ENCODE measurements at places on chromosomes 5 and 9. TPM values are rescaled to one million over a fixed set of nuclear protein-coding genes. Genes with fewer than 3 reads are reported as not detected.

Gene PPP1R26
- 14.1 TPM for polyA plus RNA-seq

Gene LECT2
- not detected for polyA plus RNA-seq

DNA sequence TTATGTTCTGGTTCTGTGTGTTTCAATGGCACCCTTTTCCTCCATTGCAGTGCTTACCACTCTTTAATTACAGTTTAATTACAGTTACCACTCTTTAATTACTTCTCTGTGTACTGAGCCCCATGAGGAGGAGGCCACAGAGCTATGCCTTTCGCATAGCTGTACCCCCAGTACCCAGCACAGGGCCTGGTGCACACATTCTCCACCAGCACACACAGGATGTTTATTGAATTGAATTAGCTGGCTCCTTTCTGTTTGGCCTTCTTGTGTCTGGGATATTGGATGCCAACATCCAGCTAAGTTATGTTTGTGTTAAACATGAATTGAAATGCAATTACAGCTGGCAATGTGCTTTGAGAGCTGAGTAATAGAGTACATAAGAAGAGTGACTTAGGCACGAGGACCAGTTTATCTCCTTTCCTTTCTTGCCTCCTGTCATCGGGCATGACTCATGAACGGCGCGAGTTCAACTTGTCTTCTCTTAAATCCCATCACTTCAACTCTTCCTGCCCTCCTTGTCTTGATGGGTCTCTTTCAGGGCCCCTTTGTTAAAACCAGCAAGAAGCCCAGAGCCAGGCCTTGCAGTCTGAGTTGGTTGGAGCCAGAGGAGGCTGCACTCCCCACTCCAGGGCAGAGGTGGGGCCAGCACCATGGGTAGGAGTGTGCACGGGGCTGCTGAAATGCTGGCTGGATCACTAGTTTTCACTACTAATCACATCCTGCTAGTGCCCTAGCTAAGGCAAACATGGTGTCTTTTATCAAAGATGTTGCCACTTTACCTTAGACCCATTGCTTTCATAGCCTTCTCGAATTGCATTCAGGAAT lies 37.4 kb downstream of the MVB12B start:
- DNase-seq: no peak

DNA sequence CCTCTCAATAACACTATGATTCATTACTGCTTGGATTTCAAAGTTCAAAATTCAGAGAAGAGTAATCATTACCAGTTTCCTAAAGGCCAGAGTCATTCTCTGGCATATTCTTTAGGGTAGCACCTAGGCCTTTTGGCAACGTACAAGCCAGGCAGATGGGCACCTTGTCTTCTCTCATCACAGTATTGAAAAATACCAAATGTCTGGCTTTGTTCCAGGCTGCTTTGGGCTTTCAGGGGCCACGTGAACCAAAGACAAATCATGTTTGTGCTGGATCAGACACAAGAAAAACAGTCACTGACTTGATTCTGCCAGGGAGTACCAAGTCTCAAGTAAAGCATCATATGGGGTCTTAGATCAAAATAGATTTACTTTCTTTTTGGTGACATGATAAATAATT lies 15.5 kb downstream of the MEGF9 start:
- no peak for DNase-seq

Gene HRCT1
- polyA plus RNA-seq: 15.8 TPM

Gene FGF1
- polyA plus RNA-seq: 0.58 TPM

GRCh38 chr5:32489791-32490562 lies 45.4 kb upstream of the ZFR start:
- peak; percentile 66 for DNase-seq

GRCh38 chr9:2838371-2839000 lies 5.4 kb downstream of the PUM3 start:
- no peak for DNase-seq

Gene KIF12
- polyA plus RNA-seq: 0.11 TPM

Gene PIP5KL1
- 1.4 TPM for polyA plus RNA-seq

Gene SPINK6
- not detected for polyA plus RNA-seq

Gene CCDC171
- polyA plus RNA-seq: 1.6 TPM

Gene NR2F1-AS1
- 25.9 TPM for polyA plus RNA-seq

DNA sequence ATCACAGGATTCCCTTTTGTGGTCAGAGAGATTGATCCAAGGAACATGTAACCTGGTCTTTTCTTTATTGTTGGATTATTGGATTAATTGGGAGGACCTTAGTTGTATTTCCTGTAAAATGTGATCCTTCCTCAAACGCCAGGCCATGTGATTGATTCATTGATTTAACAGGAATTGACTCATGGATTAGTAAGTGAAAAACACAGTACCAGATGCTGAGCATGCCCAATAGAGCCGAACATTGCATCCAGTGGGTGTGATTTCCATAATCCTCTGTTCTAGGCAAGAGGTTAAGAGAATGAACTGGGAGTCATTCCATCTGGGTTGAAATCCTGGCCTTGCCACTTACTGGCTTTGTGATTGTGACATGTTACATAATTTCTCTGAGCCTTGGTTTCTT lies 522.3 kb downstream of the MAT2B start:
- DNase-seq: no peak

DNA sequence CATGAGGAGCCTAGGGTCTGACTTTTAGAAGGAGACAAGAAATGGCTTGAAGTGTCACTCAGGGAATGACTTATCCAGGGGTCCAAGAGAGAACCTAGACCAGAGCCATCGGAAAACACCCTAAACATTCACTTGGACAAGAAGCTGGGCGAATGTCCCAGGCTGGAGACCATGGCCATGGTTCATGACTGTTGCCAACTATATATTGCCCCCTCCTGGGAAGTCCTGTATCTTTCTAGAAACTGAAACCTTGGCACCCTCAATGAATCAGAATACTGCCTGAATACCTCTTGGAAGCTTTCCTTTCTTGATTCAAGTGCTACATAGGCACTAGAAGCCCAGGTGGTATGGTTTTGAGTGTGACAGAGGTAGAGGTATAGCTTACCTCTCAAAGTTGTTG lies 29.9 kb downstream of the TRMO start:
- DNase-seq: no peak

- no peak for DNase-seq
These were observed 608 bp downstream of the ELOVL7 start for GRCh38 chr5:60843386-60843935.

DNA sequence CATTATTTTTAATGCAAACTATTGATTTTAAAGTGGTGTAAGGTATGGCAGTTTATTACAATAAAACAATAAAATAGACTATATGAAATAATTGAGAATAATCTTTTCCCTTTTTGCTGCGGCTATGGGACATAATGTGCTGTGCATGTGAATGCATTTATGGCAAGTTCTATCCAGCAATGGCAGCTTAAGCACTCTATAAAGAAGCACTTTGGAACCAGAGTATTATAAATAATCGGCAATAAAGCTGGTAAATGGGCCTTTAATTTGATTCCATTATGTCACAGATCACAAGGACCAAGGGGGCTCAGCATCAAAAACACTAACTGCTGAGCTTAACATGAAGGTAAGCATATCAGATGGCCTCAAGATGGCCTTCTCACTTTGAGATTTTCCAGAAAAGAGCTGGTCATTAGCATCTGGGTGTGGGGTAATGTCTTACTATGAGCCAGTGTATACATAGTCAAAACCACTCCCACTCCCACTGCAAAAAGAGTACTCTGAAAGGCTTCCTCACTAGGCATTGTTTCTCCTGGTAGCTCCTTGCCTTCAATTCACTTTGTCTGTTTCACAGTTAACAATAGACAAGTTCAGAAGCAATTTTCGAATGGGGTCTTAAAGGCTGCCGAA lies 97.1 kb upstream of the ASTN2 start:
- peak; percentile 20 for DNase-seq

Gene SLC34A1
- 0.04 TPM for polyA plus RNA-seq

GRCh38 chr9:37922363-37923117 lies 18.6 kb upstream of the SLC25A51 start:
- no peak for DNase-seq

Gene BARHL1
- polyA plus RNA-seq: not detected

Gene DMRTA1
- 0.14 TPM for polyA plus RNA-seq

GRCh38 chr9:6896562-6896961 lies 138.8 kb downstream of the KDM4C start:
- DNase-seq: no peak

Gene FAM120AOS
- 49.2 TPM for polyA plus RNA-seq

Measured in urinary bladder (tissue), 4 donors.